Nephron progenitor cell (in vitro differentiated cells): ENCODE measurements at places on chromosomes 3 and 15.

DNA sequence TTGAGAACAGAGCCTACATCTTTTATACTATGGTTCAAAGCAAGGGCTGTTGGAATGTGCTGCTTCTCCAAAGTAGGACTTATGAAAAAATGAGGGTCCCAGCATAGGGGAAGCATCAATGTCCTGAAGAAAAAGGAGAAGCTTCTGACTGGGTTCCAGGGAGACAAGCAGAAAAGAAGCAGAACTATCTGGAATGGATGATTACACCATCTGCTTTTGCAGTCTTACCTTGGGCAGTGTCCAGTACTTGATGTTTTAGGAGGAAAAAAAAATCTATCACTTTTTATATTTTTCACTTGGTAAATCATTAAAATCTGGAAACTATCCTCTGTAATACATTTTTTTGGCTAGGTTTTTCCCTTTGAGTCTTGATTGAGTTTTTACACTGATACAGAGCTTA is 57.9 kb upstream of the DPH6 start:
- no peak for DNase-seq

- DNase-seq, result no peak
Measured at GRCh38 chr15:98397419-98397818, 250.9 kb upstream of the IGF1R start.

GRCh38 chr3:141385406-141386125 is 17.3 kb downstream of the ZBTB38 start:
- DNase-seq, result no peak

- DNase-seq, result no peak
Measured at GRCh38 chr3:14641346-14641745, 10.2 kb upstream of the CCDC174 start.

DNA sequence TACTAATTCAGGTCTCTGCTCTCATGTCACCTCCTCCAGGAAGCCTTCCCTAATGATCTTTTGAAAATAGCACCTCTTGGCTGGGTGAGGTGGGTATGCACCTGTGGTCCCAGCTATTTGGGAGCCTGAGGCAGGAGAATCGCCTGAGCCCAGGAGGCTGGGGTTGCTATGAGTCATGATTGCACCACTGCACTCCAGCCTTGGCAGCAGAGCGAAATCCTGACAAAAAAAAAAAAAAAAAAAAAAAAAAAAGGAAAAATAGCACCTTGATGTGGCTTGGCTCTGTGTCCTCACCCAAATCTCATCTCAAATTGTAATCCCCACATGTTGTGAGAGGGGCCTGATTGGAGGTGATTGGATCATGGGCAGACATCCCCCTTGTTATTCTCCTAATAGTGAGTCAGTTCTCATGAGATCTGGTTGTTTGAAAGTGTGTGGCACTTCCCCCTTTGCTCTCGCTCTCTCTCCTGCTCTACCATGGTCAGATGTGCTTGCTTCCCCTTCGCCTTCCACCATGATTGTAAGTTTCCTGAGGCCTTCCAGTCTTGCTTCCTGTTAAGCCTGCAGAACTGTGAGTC is 11.2 kb upstream of the RNU6-1 start:
- no peak for DNase-seq

DNA sequence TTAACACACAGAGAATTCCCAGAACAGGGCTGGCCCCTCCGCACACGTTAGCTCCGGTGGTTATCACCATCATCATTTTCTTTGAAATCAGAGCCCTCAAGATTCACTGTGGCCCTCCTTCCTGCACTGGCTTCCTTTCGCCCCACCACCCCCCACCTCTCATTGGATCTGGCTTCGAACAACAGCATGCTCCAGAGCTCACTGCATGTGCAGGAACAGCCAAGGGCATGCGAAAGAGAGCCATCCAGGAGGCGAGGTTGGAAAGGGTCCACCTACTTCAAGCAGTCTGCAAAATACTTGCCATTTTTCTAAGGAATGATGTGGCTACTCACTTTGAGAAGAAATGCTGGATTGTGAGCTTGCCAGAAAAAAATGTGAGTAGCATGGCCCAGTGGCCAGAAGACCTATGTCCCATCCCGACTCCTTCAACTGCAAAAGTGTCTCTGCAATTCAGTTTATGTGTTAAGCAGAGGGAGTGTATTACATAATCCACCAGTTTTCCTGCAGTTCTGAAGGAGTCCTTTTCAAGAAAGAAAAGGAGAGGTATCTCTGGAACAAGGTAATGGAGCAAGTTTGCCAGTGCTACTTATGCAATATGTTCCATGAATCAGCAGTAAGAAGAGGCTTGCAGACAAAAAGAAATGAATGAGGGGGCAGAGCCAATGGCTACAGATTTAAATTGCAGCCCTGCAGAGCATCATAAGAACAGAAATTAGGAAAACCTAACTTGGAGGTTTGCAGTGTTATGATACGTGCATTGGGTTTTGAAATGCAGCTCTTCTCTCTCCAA is 92.8 kb downstream of the OCA2 start:
- DNase-seq, result no peak

GRCh38 chr3:152474585-152474984 is 205.9 kb downstream of the MBNL1 start:
- no peak for DNase-seq

DNA sequence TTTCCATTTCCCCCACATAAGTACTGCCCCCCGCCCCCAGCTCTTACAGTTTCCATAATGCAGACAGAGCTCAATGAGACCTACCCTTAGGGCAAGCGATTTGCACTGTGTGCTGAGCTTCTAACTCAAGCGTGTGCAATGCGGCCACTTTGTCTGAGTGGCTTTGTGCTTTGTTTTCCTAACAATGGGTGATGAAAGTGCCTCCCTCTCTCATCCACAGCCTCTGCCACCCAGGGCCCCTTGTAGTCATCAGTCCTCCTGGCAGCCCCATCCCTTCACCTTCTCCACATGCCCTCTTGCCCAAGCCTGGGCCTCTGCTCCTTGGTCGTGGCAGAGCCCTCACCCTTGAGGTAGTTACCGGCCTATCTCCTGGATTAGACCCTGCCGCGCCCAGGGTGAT is 17.2 kb downstream of the DAPK2 start:
- DNase-seq, result no peak

DNA sequence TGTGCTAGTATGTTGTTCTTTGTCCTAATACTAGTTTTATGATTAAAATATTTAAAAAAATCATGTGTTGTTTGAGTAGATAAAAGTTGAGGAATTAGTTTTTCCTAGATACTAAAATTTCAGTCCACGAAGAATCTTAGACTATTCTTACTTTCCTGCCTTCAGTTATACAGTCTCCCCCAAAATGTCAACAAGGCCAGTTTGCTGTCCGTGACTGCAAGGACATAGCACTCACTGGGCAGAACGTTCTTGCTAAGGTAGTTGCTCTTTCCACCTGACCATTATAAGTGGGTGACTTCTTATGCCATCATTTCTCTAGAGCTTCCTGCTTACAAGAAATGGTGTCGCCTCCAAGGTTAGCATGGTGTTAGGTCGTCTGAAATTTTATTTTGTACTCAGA is 32.8 kb downstream of the KAT2B start:
- no peak for DNase-seq

DNA sequence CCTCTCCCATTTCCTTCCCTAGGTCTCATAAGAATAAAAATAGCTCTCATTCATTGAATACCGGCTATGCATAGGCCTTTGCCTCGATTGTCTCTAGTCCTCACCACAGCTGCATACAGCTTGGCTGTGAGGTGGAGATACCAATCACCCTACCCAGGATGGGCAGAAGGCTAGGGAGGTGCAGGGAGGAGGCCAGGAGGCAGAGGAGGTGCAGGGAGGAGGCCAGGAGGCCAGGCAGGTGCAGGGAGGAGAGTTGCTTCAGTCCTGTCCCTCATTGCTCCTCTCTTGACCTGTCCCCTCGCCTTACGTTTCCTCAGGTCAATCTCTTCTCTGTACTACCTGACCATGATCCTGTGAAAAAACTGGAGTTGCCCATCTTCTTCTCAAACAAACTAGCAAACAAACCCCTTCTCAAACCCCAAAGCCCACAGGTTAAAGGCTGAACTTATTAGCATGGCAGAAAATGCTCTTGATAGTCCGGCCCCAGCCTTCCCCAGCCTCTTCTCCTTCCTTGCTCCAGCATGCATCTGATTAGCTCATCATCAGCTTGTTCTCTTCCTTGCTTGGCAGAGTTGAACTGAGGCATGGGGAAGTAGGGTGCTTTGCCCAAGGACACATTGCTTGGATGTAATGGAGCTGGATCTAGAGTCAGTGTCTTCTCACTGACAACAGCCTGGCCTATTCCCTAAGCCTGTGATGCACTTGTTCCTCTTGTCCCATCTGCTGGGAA is 15.8 kb downstream of the PODXL2 start:
- DNase-seq, result no peak
